ENCODE measurements at places on chromosomes 4 and X. TPM values are rescaled to one million over a fixed set of nuclear protein-coding genes. Genes with fewer than 3 reads are reported as not detected.

Gene ZNF718
- total RNA-seq = 5.9 TPM

Gene CFP
- 0.56 TPM for total RNA-seq

Gene LRIT3
- not detected for total RNA-seq

Gene NXF2
- total RNA-seq = not detected

Gene EXOC1L
- total RNA-seq = not detected

Gene ABCG2
- total RNA-seq = 1.0 TPM

Gene DUSP21
- not detected for total RNA-seq

Gene TEC
- 2.6 TPM for total RNA-seq

Gene FGFBP2
- not detected for total RNA-seq

Gene MAGEC1
- total RNA-seq = not detected

Gene NMU
- total RNA-seq = 0.80 TPM

Gene PRRG1
- 20.0 TPM for total RNA-seq

Gene REELD1
- total RNA-seq = not detected

Gene NDUFC1
- 41.7 TPM for total RNA-seq

Gene RRAGB
- total RNA-seq = 13.1 TPM

Gene SLC4A4
- 2.8 TPM for total RNA-seq

Gene RTL9
- 0.39 TPM for total RNA-seq

Gene SLC6A14
- total RNA-seq = under 0.01 TPM

Gene ADH1C
- 0.13 TPM for total RNA-seq

Gene ADAMTS3
- 2.1 TPM for total RNA-seq

Gene UGT2B11
- not detected for total RNA-seq

Gene CDKL2
- total RNA-seq = 0.26 TPM

Data from epithelial cell of alveolus of lung (primary cell).